ENCODE measurements at places on chromosomes 1 and 21.

DNA sequence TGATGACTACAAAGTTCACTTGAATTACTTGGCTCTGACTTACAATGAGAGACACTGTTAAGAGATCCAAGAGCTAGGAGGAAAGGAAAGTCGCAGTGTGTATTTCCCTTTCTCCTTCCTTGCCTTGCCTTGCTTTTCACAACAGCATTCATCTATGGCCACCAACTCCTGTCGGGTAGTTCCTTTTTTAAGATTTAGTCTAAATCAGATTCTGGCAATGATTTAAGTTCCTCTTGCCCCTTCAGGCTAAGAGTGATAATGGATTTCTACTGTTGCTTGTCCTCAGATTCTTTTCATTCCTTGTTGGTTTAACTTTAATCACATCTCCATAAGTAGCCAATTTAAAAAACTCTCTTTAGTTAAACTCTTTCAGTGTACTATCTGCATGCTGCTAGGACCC lies 91.9 kb downstream of the GTF2B start:
- DNase-seq: no peak

DNA sequence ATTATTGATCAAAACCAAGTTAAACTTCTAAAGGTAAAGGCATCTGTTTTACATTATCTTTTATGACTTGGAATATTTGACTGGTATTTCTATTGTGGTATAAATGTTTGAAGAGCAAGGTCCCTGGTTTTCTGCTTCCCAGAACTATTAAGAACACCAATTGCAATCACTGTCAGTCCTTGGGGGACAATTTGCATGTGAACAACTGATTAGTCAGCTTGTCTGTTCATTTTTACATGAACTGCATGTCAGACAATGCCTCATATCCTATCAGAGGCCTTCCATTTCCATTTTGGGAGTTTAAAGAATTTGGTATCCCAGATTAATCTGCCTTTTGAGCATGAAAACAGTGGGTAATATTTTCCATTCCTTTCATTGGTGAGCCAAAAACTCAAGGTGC lies 654.9 kb upstream of the USP24 start:
- no peak for DNase-seq

- no peak for DNase-seq
These were observed 4.7 kb downstream of the CAP1 start for GRCh38 chr1:40045182-40045581.

GRCh38 chr1:42682739-42683531 lies 717 bp downstream of the YBX1 start:
- peak; percentile 82 for DNase-seq

DNA sequence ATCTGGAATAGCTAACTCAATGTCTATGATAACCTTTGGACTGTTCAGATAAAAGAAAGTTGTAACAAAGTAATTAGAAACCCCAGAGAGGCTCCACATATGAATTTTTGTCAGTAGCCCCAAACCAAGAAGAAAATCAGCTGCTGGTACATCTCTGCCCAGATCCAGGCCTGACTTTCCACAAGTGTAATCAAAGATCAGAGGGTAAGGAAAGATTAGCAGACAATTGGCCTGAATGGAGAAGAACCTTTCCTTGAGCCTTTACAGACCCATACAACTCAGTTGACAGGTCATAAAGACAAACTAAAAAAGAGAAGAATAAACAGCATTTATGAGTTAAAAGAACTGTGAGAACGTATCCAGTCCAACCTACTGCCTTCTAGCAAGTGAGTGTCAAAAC lies 366.7 kb upstream of the PKN2 start:
- no peak for DNase-seq

DNA sequence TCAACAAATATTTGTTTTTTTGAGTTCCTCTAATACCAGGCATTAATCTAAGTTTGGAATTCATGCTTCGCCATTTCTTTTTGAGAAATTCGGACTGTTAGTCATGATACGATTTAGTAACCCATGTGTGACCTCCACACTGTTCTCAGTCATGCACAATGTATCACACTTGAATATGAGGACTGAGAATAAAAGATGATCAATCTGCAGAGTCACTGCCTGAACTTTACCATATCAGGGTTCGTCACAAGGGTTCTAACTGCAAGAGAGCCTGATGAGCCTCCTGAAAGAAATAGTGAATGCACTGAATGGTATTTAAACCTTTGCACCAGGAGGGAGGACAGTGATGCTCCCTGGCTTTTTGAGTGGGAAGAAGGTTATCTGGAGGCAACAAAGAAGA lies 10.9 kb upstream of the FASLG start:
- no peak for DNase-seq

- DNase-seq: no peak
These were observed 99.4 kb downstream of the UCHL5 start for GRCh38 chr1:192959657-192960186.

DNA sequence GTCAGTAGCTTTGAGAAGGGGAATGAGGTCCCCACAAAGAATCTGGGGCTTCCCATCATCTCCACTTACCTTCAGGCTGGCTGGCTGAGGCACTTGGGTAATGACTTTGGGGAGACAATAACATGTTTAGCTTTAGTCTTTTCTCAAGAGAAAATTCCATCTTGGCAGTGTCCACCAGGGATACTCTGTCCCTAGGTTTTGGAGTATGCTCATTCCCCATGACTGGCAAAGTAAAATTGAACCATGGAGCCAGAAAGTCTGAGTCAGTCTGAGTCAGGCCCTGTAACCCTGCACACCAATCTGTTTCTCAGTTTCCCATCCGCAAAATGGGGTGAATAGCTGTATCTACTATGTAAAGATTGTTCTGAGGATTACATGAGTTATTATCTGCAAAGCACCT lies 28.2 kb downstream of the RUNX1 start:
- DNase-seq: no peak

- peak; percentile 30 for DNase-seq
These were observed 15.6 kb upstream of the KCNJ15 start for GRCh38 chr21:38241029-38241740.

GRCh38 chr21:26572076-26572701 lies 897 bp downstream of the CYYR1 start:
- no peak for DNase-seq

GRCh38 chr1:220529521-220530020 lies 1.6 kb downstream of the MARK1 start:
- no peak for DNase-seq

DNA sequence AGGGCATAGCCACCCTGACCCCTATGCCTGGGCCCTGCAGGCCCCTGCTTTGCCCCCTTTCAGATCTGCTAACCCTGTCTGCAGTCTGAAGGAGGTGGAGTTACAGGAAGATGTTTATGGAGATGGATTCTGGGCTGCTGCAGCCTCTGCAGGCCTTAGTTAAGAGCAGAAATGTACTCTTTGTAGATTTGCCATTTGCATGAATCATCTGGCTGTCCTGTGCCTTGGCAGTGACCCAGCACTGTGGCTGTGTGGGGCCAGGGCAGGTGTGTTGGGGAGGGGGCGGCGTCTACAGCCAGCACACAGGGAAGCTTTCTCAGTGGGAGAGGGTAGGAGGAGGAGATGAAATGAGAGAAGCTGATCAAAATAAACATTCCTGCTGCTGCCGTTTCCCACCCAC lies 867.3 kb downstream of the PLA2G4A start:
- no peak for DNase-seq

DNA sequence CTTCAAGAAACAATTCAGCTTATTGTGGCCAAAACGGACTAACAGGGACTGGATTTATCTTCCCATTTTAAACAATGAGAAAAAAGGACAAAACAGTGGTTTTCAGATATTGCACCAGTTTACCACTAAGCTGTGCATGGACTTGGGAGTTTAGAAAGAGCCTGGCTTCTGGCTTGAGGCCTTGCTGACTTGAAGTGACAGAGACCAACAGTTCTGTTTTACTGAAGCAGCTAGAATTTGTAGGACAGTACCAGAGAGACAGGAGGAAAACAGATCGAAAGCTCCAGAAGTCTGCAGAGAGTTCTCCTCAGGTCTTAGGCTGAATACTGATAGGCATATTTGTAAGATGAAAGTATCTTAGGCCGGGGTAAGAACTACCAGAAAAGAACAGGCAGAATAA lies 20.5 kb downstream of the FCRL4 start:
- DNase-seq: no peak

DNA sequence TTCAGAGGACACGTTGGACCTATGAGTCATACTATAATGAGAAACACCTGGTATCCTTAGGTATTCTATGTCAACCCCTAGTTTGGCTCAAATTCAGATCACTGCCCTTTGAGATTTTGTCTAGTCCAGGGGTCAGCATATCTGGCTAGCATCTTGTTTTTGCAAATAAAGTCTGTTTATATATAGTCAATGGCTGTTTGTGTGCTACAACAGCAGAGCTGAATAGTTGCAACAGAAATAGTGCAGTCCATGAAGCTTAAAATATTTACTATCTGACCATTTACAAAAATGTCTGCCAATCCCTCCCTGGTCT lies 48.5 kb upstream of the EDEM3 start:
- DNase-seq: peak; percentile 79

DNA sequence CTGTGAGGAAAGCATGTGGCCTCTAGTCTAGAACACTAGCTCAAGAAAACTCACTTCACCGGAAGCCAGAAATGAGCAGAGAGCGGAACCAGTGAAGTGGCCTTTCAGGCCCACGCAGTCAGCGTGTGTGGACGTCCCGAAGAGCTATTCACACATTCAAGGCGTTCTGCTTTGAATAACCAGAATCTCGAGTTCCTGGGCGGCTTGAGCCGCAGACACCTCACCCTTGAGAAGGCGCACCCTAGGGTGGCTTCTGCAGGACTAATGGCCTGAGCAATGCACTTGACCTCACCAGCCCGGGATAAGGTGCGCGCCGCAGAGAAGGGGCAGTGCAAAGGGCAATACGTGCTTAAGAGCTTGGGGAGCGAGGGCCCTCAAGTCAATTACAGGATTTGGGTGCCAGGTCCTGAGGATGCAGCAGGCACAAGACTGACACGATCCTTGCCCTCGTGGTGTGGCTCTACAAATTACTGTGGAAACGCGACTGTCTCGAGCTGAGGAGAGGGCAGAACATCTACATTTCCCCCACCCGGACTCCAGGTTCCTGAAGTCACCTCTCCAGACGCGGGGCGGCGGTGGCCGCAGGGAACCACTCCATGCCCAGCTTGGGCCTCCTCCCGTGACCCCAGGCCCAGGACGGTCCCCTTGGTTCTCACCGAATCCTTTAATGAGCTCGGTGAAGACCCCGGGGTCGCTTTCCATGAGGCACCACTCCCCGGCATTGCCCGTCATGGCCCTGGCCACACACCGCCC lies 455 bp downstream of the UCHL5 start:
- DNase-seq: peak; percentile 65

- no peak for DNase-seq
These were observed 172.9 kb upstream of the HOOK1 start for GRCh38 chr1:59641836-59642235.

- DNase-seq: no peak
These were observed 32.0 kb downstream of the SORT1 start for GRCh38 chr1:109365642-109366204.

DNA sequence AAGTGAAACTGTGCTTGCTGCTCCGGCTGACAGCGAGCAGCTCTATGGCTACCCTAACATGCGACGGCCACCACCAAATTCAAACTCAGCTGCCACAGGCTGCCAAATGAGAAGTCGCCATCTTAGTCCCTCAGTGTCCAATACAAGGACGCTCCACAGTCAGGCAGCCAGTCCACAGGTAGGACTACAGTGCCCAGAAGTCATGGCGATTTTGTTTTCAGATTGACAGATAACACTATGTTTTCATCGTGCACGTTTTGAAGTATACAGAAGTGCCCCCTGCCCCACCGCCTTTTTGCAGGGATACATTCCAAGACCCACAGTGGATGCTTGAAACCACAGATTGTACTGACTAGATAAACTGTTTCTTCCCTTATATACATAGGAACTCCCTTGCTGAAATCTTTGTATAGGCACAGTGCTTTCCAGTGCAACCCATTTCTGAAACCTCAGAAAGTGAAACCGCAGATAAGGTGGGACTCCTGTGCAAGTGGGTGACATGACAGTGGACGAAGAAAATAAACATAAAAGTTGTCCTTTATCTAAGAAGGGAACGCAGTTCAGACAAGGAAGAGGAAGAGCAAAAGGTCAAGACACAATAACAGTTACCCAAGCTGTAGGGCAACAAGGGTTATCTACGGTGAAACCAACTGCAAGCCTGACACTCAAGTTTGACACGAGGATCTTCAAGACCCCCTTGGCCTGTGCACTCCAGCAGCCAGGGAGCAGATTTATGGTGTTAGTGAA lies 52.2 kb downstream of the STX6 start:
- DNase-seq: no peak

DNA sequence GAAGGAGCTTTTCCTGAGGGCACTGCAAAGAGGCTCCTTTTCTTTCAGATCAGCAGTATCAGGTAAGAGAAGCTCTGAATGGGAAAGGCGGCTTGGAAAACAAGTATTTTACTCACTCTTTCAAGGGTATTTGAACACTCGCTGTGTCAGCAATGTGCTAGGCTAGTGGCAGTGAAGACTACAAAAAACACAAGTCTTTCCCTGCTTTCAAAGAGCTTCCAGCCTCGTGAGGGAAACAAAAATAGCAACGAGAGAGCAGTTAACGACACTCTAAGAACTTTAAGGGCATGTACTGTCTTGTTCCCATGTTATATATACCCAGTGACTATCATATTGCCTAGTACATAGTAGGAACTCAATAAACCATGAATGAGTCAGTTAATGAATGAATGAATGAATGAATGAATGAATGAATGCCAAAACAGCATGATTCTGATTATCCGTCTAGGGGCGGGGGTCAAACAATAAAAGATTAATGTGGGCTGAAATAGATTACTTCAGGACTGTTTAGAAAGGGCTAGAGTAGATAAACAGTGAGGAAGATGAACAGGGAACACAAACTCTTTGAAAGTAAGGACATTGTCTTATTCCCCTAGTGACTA lies 14.2 kb upstream of the MCOLN3 start:
- no peak for DNase-seq

DNA sequence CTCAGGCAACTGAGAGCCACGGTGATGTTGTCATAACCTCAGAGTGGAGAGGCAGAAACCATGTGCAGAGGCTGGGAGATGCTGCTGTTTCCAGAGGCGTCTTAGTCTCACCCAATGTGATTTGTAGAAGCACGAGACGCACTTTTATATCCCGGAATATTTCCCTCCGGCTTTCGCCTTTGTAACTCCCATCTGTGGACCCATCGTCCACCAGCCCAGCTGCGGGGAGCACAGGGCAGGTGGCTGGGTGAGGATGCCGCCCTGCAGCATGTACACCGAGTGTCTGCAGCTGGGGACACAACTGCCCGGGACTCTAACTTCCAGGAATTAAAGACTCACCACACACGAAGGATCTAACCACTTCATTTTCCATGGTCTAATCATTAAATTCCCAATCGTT lies 43.5 kb downstream of the UBASH3A start:
- no peak for DNase-seq

- peak; percentile 77 for DNase-seq
These were observed 8.2 kb upstream of the FNDC7 start for GRCh38 chr1:108704496-108704895.
